Activated T-helper 1 cell treated with Interleukin-2 at 50 U/mL for 16 hours (primary cell): ENCODE measurements at places on chromosomes 3 and 15.

DNA sequence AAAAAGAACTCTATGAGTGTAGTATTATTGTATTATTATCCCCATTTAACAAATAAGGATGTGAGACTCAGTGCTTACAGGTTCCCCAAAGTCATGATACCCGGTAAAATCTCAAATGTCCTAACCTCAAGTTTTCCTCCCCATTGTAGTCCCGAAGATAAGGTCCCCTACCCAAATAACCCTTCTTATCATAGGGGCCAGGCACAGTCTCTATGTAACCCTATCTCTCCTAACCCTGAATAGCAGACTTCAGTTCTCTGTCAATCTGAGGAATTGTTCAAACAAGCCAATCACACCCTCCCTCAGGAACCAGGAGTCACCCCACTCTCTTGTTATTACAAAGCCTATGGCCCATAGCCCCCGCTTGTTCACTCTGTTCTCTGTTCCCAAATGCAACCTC is 10.5 kb upstream of the SUSD5 start:
- DNase-seq = no peak

DNA sequence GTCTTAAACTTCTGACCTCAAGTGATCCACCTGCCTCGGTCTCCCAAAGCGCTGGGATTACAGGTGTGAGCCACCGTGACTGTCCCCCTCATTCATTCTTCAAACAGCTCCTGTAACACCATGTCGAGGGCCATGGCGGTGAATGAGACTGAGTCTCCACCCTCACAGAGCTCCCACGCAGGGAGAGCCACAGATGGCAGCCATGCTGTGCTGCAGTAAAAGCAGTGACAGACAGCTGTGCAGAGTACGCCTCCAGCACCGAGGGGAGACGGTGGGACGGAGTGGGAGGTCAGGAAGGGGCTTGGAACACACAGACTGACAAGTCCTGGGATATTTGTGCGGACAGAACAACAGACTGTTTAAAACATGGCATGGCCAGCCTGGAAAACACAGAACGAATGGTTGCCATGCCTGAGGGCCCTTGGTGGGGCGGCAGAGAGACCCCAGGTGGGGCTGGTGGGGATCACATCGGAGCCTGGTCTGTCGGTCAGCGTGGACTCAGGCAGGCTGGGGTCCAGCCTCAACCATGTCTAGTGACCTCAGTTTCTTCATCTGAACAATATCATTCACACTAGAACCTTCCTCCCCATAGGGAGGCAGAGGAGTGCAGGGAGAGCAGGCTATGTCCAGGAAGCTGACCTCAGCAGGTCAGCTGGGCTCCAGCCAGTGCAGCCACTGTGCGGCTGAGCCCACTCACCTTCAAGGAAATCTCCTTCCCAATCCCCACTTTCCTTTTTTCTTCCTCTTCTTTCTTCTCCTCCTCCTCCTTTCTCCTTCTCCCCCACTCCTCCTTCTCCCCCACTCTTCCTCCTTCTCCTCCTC is 20.6 kb upstream of the LCTL start:
- DNase-seq = no peak

- no peak for DNase-seq
Observed at GRCh38 chr15:48426044-48426443, 94.8 kb downstream of the DUT start.

GRCh38 chr3:179563271-179563783 is 601 bp downstream of the ACTL6A start:
- DNase-seq = peak; percentile 38

DNA sequence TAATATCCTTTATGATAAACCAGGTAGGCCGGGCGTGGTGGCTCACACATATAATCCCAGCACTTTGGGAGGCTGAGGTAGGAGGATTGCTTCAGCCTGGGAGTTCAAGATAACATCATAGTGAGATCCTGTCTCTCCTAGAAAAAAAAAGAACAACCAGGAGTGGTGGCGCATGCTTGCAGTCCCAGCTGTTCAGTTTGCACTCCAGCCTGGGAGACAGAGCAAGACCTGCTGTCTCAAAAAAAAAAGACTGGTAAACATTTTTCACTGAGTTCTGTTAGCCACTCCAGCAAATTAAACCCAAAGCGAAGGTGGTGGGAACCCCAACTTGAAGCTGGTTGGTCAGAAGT is 9.6 kb upstream of the IRAK2 start:
- no peak for DNase-seq

- no peak for DNase-seq
Observed at GRCh38 chr3:67461667-67462142, 192.7 kb downstream of the SUCLG2 start.

DNA sequence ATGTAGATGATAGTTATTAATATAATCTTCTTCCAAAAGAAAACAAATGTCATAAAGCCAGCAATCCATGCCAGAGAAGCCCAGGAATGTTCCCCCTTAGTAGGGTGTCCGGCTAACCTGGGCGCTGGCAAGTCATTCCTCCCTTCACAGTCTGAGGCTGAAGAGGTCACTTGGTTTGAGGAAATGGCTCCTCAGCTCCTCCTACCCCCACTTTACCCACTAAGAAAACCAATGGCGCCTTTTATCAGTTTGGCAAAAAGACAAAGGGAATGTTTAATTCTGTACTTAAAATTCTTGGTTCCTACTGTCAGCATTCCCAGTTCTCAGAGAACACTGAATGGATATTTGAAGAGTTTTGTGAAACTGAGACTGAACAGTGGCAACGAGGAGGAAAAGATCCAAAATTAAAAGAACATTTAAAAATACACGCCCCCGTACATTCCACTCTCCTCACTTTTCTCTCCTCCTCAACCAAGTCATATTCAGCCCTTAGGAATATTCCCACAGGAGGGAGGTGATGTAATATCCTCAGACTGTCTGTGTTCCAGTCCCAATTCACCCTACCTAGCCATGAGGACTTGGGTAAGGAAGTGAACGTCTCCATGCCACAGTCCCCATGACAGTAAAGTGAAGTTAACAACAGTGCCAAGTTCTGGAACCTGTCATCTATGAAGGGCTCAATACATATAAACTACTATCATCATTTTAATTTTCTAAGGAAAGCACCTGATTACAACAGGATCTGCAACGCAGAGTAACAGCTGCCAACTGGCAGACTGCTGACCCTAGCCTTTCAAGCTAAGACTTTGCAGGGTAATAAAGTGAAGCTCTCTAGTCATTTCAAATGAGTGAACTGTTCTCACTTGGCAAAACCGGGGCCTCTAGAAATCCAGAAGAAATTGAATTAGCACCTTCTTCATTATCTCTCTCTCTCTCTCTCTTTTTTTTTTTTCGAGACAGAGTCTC is 234.5 kb upstream of the ICE2 start:
- no peak for DNase-seq

GRCh38 chr3:37847689-37848088 is 14.0 kb upstream of the CTDSPL start:
- no peak for DNase-seq

GRCh38 chr3:88298189-88298588 is 148.4 kb downstream of the C3orf38 start:
- DNase-seq = no peak

DNA sequence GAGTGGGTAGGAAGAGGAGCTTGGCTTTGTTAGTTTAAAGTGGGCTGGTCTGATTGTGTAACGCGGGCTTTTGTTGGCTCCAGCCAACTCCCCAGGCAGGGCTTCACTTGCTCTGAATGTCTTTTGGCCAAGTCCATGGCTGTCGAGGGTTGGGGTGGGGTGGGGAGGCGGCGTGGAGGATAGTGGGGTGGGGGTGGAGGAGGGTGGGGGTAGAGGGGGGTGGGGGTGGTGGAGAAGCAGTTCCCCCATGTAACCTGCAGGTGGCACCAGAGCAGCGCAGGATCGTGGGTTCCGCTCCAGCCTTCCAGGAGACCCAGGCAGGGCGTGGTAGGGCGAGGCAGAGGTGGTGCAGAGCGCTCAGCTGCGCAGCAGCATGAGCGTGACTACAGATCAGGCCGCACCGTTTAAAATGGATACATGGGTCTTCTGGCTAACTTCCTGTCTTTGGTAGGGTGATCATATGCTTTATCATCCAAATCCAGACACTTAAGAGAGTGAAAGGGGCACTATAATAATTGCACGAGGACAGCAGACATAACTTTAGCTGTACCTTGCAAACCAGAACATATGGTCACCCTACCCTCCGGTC is 28.3 kb downstream of the GOLGA6A start:
- DNase-seq = peak; percentile 45

- DNase-seq = no peak
Observed at GRCh38 chr15:34514251-34514670, 69.2 kb downstream of the GOLGA8B start.

DNA sequence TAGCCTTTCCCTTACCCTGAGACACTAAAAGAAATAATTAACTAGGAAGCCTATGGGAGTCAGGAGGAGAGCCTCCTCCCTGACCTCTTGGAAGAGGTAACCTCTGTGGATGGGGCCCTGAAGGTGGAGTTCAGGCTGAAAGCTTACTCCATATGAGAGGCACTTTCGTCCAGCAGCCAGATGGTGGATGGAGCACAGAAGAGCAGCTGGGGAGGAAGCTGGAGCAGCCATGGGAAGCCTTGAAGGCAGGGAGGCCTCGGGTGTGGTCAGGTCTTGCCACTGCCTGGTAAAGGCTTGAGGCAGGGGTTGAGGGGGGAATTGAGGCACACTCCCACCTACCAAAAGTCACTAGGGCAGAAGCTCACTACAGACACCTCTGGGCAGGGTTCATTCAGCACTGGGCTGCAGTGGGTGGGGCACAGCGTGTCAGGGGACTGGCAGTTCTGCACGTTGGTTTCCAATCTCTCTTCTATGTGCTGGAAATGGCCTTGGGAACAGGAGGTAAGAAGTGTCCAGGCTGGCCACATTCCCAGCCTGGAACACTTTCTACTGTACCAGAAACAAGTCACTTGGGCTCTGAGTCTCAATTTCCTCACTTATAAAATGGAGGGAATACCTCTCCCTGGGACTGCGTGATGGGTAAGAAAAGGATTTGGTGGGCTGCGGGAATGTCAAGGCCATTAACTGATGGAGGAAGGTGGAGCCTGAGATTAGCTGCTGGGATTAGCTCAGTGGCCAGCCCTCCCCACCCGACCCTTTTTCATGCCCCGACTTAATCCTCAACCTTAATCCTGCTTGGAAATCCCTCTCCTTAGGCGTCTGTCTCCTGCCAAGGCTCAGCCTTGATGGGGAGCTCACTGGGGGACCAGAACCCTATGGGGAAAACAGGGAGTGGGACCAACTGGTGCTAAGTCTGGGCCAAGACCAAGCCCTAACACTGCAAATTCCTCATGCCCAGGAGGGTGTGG is 5.4 kb downstream of the PCBP4 start:
- no peak for DNase-seq

DNA sequence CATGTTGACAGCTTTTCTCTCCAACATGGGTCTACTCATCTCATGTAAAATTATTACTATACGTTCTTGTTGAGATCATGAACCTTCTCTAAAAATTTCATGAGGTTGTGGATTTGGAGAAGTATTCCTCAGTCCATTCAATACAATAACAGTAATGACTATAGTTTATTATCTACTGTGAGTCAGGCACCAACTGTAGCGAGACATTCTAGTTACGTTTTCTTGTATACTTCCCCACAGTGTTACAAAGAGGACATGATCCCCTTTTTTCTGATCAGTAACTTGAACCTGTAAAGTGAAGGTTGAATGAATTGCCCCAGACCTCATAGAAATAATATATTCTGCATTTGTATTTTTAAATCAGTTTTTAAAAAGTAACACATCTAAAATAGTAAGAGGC is 76.4 kb downstream of the AKAP13 start:
- no peak for DNase-seq

- DNase-seq = no peak
Observed at GRCh38 chr3:149495581-149496125, 21.2 kb downstream of the TM4SF4 start.

DNA sequence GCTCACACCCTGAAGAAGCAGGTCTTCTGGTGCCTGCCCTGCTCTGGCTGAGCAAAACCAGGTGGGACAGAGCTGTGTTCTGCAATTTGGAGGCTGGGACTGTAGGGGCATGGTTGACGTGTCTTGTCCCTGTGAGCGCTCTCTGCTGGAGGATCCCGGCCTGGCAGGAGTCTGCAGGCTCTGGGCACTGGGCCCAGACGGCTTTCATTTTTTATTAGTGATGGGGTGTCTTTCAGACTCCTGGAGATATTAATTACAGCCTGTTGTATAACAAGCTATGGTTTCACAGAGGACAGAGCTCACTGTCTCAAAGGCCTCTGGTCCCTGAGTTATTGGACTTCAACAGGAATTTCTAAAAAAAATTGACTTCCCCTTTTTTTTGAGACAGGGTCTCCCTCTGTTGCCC is 29.5 kb upstream of the ZNF710 start:
- DNase-seq = peak; percentile 1
